Activated T-cell treated with anti-CD3 and anti-CD28 coated beads for 4 hours (primary cell): ENCODE measurements at places on chromosomes 3 and 15.

DNA sequence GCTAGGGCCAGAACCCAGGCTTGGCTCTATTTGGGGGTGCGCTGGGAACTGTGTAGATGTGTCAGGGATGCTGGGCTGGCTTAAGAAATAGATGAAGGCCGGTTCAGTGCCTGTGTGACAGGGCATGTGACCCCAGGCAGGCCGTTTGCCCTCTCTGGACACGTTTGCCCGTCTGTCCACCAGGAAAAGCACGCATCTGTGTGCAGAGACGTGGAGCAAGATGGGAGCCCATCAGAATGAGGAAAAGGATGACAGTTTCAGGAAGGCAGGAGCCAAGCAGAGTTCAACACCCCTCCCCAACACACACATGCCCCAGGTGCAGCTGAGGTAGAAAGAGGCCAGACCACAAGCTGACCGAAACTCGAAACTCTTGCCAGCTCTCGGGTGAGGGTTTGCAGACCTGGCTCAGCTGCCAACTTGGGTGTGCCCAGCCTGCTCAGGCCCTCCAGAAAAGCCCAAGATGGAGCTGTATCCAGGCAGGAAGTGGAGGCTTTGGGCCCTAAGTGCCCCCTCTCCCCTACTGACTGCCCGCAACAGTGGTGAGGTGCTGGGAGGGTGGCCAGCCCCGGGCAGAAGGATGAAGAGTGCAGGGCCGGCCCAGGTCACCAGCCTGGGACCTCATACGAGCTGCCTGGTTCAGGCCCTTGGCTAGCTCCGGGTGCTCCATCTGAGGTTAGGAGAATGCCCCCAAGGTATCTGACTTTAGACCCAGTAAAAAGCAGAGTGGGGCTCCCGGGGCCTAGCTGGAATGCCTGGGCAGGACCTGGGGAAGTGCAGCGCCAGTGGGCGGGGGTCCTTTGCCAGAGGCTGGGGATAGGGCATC is 10.2 kb upstream of the MESP1 start:
- no peak for DNase-seq

GRCh38 chr15:70519004-70519365 is 244.4 kb downstream of the UACA start:
- DNase-seq = no peak

GRCh38 chr3:151345859-151346258 is 16.5 kb upstream of the P2RY13 start:
- no peak for DNase-seq

DNA sequence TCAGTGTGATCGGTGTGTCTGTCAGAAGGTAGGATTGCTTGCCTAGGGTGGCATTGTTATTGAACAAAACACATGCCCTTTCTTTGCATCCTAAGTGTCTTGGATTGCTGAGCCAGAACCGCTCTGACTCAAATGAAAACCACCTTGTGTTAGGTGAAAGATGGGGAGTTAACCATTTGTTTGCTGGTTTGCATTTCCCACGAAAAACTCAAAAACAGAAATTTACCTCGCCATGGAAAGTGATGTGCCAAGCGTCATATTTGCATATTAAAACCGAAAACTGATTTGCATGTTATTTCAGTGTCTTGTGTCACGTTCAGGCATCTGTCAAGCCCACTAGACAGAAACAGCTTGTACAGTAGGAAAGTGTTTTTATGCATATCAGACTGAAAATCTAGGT is 474.6 kb upstream of the TPRG1 start:
- DNase-seq = no peak

DNA sequence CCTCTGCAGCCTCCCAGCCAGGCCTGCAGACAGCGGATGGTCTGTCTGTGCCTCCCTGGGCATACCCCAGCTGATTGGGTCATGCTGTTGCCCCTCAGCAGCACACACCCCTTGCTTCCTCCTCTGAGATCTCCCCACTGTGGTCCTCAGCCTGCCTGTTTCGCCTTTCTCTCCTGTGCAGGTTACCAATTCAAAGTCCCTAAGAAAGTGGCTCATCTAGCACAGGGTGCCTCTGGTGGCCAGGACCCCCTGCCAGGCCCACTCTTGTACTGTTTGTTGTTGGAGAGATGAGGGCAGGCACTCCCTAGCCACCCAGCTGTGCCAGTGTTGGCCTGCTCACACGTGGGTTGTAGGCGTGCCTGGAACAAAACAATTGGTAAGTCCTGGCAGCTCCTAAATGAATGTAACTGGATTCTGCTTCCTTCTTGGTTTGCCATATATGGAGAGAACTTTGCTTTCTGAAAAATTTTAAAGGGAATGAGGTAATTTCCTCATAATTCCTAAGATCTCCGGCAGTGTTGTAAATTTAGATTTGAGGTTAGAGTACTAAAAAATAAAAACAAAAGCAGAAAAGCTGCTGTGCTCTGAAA is 213.2 kb upstream of the IL12A start:
- no peak for DNase-seq

DNA sequence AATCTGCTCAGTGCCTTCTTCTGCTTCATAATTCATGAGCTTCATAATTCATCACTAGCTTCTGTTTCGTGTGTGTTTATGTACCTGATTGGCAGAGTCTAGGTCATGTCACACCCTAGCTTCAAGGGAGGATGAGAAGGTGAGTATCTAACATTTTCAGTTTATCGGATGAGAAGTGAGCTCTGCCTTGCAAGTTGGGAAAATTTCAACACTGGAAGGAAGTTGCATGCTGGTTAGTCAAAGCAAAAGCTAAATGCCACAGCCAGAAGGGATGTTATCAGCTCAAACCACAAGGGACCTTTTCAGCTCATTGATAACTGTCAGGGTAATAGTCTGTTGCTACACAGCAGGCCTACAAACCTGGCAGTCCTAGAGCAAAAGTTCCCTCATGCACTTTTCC is 7.3 kb upstream of the TNFSF10 start:
- no peak for DNase-seq

GRCh38 chr15:70279096-70279495 is 181.4 kb upstream of the TLE3 start:
- DNase-seq = no peak
